MG63 (cell line): ENCODE measurements at places on chromosomes 11 and 22.

DNA sequence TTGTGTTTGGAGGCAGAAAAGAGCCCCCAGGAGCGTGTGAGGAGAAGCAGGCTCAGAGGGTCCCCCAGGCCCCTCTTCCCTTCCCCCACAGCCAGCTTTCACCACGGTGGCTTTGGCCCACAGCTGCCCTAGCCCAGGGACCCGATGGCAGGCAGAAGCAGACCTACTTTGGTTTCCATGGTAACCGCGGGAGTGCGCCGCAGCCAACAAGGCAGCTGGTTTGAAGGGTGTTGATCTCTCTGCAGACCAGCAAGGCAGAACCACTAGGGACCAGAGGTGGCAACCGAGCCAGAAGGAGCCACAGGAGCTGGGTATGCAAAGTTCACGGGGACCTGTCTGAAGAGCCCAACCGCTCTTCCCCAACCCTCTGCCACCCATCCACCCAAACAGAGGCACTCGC, 69.4 kb downstream of the BUD13 start:
- DNase-seq = no peak

GRCh38 chr11:108224366-108224765, 1.5 kb downstream of the ATM start:
- no peak for DNase-seq

DNA sequence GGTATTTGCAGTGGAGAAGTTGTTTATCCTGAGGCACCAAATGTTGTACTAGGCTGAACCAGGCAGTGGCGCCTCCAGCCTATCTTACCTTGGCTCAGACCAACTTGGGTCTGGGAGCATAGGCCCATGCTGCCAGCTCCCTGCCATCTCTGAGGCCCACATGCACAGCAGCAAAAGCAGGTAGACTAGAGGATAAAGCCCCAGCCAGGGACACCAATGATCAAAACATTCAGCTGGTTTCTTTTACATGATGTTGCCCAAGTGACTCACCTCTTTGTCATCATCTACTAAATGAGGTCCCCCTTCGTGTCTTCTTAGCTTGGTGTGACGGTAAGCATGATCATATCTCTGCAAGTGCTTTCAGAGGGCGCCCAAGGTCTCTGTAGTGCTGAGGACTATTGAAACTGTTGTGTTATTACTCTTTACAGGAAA, 112.1 kb upstream of the DRD2 start:
- no peak for DNase-seq

- DNase-seq = no peak
These were observed 20.0 kb upstream of the ADA2 start for GRCh38 chr22:17239156-17239701.

GRCh38 chr22:45166932-45167331, 3.2 kb downstream of the NUP50 start:
- no peak for DNase-seq

GRCh38 chr11:69215784-69216415, 60.2 kb downstream of the SMIM38 start:
- DNase-seq = peak; percentile 78

DNA sequence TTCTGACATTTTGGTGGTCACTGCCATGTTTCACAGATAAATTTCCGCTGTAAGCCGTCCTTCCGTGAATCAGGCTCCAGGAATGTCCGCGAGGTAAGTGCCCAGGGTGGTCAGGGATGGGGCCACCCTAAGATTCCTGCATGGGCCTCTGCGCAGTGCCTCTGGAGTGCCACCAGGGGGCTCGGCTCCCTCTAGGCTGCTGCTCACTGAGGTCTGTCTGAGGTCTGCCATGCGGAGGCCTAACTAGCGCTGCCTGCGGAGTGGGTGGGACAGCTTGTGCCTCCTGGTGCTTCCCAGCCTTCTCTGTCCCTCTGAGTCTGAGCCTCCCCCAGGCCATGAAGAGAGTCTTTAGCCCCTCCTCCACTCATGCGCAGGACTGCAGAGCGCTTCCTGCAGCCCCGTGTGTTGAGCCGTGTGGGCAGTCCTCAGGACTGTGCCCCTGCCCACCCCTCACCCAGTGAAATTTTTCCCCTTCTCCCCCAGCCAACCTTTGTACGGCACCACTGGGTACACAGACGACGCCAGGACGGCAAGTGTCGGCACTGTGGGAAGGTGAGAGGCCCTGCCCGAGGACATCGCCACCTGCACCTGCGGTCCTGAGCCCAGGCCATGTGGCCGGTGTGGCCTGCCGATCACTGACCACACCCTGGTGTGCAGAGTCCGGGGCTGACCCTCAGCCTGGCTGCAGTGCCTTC, 11.9 kb upstream of the MDK start:
- peak; percentile 57 for DNase-seq

DNA sequence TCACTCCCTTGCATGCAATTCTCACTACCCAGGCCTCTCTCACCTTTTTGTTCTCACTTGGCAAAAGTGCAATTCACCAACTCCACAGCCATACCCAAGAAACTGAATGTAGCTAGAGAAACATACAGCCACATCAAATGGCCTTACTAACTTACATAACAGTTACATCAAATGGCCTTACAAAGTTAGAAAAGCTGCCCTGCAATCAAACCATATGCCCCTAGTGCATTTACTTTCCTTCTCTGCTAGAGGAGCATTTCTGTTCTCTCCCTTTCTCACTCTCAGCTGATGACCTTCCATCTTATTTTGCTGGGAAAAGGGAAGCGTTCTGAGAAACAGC, 10.3 kb downstream of the PRCP start:
- no peak for DNase-seq
